ENCODE measurements at places on chromosomes 7 and 10.

GRCh38 chr10:80187060-80187459, 18.3 kb downstream of the ANXA11 start:
- no peak for DNase-seq

DNA sequence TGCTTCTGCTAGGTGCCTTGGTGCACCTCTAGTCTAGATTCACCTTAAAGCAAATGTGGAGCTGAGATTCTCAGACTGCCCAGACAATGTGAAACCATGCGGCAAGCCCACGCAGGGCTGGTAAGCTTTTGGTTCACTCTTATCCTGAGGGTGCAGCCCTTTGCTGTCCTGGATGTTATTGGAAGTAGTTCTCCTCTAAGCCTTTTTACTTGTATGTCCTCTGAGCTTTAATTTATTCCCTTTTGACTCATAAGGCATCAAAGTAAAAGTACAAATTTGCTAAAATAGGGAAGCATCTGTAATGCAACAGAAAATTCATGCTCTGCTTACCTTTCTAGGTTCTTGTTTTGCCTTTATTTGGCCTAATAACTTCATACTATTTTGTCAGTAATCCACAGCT, 186.8 kb downstream of the MACC1 start:
- no peak for DNase-seq

- DNase-seq = no peak
Measured at GRCh38 chr7:36456138-36456537, 66.5 kb downstream of the ANLN start.

DNA sequence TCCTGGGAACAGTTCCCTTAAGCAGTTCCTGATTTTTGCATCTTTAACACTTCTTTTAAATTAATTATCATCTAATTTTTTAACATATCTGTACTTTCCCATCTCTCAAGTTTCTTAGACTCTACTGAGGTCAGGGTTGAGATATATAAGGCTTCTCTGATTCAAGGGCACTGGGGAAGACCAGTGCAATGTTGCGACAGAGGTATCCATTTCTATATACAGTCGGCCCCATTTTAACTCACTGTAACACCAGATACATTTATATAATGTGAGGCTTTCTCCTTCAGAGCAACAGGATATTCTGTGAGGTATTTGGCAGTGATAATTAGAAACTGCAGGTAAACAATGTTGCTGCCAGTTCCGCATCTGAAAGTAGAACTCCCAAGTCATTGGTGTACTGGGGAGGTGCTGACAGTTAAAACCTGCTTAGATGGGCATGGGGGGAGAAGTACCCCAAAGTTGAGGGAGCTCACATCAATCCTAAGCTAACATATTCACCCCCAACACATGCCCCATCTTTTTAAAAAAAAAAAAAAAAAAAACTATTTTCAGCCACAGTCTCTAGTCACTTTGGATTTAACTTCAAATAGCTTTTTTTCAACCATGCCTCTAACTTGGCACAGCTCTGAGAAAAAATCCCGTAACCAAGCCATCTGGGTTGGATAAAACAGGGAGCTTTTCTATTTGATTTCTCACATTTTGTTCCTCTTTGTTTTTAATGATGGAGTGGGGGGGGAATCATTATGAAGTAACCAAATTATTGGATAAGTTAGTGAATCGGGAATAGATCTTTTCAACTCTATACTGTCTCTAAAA, 62.9 kb downstream of the REEP3 start:
- no peak for DNase-seq

GRCh38 chr7:129197771-129198170, 9.3 kb downstream of the SMO start:
- DNase-seq = no peak

DNA sequence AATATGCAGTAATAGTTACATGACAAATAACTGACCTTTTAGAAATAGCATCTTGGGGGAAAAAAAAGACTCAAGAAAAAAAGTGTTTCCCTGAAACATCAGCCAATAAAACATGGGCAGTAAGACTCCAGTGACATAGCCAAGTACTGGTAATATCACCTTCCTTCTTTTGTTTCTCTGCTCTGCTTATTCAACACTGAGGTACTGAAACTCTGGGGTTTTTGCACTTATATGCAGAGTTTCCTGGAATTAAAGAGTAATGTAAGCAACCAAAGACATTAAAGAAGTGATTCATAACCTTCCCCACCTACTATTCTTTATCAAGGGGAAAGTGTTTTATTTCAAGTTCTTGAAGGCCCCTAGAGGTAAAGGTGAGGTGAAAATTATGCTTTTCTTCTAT, 414.5 kb downstream of the GRM8 start:
- no peak for DNase-seq

DNA sequence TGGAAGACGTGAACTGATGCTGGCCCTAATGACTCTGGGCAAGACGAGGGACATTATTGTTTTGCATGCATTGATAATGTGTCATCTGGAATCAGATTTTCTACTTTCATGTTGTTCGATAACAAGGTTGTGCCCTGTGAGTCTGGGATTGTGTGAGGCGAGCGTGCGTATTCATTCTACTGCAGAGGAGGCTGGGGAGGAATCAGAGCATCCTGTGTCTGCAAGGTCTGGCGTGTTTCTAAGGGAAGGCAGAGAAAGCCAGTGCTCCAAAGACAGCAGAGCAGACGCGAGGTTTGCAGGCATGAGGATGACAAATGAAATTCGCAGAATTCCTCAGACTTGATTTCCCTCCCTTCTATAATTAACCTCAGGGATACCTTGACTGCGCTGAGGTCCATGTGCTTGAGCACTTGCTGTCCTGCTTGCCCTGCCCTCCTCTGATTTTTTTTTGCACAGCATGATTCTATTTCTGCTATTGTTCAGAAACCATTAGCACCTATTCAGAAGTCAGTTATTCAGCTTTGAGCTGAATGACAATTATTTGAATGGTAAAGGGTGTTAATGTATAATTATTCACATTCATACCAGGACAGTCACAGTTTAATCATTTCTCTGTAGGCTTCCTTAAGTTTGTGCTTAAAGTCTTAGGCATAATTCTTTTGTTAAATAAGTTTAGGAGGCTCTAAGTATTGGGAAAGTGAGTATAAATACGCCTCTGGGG, 233.6 kb downstream of the EBF3 start:
- DNase-seq = no peak

DNA sequence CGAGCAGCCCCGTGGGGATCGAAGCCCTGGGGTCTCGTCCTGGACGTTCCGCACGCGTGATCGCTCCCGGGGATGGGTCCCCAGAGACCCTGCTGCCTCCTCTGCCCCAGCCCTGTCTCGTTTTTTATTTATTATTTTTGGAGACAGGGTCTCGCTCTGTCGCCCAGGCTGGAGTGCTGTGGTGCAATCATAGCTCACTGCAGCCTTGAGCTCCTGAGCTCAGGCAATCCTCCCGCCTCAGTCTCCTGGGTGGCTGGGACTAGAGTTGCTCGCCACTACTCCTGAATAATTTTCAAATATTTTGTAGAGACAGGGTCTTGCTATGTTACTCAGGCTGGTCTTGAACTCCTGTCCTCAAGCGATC, 319 bp upstream of the STX1A start:
- DNase-seq = no peak

GRCh38 chr7:137626469-137627067, 220.2 kb downstream of the DGKI start:
- DNase-seq = peak; percentile 56

- no peak for DNase-seq
Measured at GRCh38 chr10:124596962-124597845, 135.6 kb downstream of the LHPP start.
